ENCODE measurements at places on chromosomes 3 and 15.
A peak's percentile ranks its signal among the peaks of the same experiment; 100 is the strongest.

DNA sequence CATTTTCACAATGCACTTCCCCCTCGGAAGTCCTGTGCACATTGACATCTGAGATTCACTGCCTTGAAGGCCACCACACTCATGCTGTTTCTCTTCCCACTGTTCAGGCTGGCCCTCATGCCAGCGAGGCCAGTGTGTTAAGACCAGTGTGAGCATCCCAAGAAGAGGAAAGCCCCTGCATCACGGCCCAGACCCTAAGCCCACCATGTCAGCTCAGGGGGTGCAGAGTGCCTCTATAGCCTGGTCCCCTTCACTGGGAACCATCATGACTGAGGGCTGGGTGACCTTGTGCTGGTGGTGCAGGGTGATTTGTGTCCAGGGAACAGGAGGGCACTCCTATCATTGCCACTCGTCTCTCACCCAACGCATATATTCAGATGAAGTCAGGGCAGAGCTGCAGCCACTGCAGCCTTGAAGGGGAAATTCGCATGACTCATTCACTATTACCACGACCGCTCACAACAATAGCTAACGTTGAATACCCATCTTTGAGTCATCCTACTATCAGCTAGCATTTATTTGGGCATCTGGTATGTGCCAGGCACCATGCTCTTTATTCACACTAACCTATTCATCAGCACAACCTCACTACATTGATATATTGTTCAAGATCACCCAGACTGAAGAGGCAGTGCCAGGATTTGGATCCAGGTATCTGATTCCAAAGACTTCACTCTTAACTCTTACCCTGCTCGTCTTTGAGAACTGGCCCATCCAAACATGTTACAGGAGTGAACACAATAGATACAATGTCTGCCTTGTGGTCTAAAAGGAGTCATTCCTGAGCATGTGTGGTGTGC, 58.8 kb upstream of the SLC6A11 start:
- no peaks in the 10 kb centered on the region for H3K36me3 ChIP-seq
- no peaks in the 10 kb centered on the region for H3K27me3 ChIP-seq
- H3K4me3 ChIP-seq: no peak overlapping the region
- no peak overlapping the region for H3K27ac ChIP-seq

DNA sequence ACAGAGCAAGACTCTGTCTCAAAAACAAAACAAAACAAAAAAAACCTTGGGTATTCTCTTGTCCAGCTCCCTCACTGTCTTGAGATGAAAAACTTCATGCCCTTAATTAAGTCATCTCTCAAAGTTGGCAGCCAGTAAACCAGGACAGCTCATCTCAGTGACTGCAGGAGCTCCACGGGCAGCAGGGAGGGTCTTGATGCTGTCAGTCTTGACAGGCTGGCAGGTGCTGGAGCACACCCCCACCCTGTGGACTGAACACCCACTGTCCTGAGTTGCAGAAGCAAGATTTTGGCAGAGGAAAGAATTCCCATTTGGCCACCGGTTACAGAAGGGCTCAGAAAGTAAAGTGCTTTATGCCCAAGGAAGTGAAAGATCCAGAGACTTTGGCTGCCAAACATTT, 8.0 kb downstream of the DNAJA4 start:
- DNase-seq: no peak
- no peaks in the 10 kb centered on the region for H3K27me3 ChIP-seq
- no peak overlapping the region for H3K4me3 ChIP-seq
- H3K27ac ChIP-seq: no peak overlapping the region

DNA sequence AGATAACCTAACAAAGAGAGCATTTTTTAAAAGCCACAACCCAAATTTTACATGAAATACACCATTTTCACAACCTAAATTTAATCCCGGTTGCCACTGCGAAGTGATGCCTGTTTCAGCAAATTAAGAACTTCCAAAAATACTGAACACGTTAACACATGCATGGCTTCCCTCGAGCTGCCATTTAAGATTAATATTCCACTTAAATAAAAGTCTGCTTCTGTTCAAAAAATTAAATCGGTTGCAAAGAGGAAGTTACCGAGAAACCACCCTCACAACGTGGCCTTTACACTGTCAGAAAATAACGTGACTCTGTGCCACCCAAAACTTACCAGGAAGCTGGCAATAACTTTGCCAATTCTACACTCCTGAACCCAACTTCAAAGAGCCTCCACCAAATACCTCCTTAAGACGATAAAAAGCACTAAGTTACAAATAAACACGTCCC, 1.2 kb downstream of the TBL1XR1 start:
- H3K27me3 ChIP-seq: peaks cover 2% of the 10 kb centered on the region
- peak overlapping the region; percentile 87 for H3K27ac ChIP-seq

DNA sequence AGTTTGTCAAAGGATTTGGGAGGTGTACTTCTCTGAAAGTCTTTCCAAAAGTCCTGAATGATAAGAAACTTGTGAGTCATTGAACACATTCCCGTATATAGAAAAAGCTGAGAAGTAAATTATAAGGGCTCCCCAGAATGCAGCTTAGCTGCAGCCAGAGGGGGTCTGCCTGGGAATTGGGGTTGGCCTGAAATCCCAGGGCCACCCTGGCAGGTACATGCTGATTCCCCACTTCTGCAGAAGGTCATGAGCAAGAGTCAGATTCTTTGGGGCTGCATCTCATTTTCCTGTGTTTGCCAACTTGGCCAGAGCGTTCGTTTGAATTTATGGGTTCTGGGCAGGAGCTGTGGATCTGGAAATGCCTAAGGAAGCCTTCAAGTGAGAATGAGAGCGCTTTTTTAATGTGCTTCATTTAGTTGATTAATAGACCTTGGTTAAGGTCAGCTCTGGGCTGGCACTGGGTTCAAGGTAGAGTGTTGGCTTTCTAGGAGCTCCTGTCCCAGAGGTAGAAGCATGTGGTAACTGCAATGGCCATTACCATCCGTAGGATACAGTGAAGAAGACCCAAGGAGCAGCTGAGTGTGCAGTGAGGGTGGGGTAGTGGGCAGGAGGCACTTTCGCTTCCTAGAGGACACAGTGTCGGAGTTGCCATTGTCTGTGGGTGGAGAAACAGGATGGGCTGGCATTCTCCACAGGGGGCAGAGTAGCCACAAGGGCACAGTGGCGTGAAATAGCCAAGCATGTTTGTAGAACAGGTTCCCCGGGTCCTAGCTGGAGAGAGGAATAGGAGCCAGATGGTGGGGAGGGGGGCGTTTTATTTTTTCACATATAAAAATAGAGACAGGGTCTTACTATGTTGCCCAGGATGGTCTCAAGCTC, 3.2 kb downstream of the SLC6A6 start:
- H3K27me3 ChIP-seq: no peaks in the 10 kb centered on the region
- peak overlapping the region; percentile 80 for H3K4me3 ChIP-seq
- H3K36me3 ChIP-seq: peaks cover 15% of the 10 kb centered on the region
- peaks cover 51% of the 10 kb centered on the region for H3K4me1 ChIP-seq
- DNase-seq: no peak
- peak overlapping the region; percentile 81 for H3K27ac ChIP-seq

DNA sequence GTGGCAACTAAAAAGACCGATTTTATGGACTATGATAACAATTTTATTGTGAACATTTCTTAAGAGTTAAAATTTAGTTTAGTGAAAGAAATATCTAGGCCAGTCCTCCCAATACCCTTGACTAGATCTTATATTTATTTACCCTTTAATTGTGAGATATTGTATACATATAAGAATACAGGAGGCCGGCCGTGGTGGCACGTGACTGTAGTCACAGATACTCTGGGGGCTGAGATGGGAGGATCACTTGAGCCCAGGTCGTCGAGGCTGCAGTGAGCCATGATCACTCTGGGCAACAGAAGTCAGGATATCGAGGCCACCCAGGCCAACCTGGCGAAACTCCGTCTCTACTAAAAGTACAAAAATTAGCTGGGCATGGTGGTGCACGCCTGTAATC, 756 bp upstream of the RMDN3 start:
- peak overlapping the region; percentile 96 for H3K4me3 ChIP-seq
- H3K27me3 ChIP-seq: no peaks in the 10 kb centered on the region
- peaks cover 36% of the 10 kb centered on the region for H3K4me1 ChIP-seq
- DNase-seq: peak; percentile 70
- no peaks in the 10 kb centered on the region for H3K36me3 ChIP-seq

DNA sequence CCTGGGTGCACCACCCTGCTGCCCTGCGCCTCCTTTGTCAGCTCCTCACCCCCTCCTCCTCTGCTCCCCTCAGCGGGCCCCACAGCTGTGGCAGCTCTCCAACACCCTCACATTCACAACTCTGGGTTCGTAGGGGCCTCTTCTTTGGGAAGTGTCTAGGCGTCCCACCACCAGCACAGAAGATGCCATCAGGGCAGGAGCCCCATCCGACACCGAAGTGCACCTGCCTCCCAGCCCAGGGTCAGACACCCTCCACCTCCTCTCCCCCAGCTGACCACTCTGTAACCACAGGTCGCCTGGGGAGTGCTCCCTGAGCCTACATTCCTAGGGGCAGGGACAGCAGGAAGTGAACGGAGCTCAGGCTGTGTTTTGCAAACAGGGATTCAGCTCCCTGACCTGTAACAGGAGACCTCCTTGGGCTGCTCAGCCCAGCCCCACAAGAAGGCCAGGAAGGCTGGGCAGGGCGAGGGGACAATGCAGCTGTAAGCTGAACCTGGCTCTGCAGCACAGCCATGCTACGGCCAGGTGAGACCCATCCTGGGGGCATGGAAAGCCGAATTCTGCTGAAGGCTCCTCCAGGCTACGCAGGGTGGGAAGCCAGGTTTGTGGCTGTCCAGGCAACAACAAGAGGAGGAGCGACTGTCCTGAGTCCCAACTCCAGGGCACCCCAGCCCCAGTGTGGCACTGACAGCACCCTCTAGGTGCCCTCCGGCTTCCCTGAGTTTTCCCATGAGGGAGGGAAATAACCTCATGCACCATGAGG, 269.0 kb downstream of the GOLGA6L6 start:
- no peaks in the 10 kb centered on the region for H3K4me1 ChIP-seq
- H3K27ac ChIP-seq: no peak overlapping the region
- no peaks in the 10 kb centered on the region for H3K27me3 ChIP-seq
- DNase-seq: no peak

- no peaks in the 10 kb centered on the region for H3K4me1 ChIP-seq
- no peak overlapping the region for H3K4me3 ChIP-seq
- no peak for DNase-seq
- H3K27ac ChIP-seq: no peak overlapping the region
- H3K36me3 ChIP-seq: no peaks in the 10 kb centered on the region
These were observed 202.9 kb upstream of the CADM2 start for GRCh38 chr3:84755860-84756259.

DNA sequence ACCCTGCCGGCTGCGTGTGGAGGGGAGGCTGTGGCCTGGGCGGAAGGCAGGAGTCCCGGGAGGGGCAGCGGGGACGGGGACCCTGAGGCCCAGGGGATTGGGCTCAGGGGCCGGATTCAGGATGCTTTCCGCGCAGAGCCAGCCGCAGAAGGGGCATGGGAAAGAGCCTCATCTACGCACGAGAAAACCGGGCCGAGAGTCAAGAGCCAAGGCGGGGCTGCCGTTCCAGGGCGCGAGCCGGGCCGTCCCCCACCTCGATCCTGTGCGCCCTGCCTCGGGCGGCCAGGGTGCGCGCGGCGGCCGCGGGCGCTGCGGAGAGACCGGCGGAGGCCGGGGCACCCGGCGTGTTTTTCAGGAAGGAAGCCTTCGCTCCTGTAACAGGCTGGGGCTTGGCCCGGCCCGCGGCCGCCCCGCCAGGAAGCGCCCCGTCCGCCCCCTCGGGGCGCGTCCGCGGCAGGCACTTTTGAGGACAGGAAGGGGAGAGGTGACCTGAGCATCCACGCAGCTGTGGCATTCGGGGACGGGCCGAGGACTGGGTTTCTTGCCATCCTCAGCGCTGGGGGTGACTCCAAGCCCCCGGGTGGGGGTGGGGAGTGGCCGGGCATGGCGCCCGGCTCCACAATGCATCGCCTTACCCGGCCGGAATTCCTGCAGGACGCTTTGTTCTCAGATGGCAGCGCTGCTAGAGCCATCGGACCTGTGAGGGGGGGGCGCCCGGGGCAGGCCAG, 62.3 kb upstream of the GATA2 start:
- H3K27me3 ChIP-seq: no peaks in the 10 kb centered on the region
- no peaks in the 10 kb centered on the region for H3K4me1 ChIP-seq
- DNase-seq: no peak
- no peaks in the 10 kb centered on the region for H3K36me3 ChIP-seq
- no peak overlapping the region for H3K4me3 ChIP-seq
- H3K27ac ChIP-seq: no peak overlapping the region

- no peaks in the 10 kb centered on the region for H3K4me1 ChIP-seq
- no peaks in the 10 kb centered on the region for H3K36me3 ChIP-seq
- H3K4me3 ChIP-seq: no peak overlapping the region
- no peak overlapping the region for H3K27ac ChIP-seq
These were observed 8.7 kb upstream of the WNT7A start for GRCh38 chr3:13888576-13888975.

DNA sequence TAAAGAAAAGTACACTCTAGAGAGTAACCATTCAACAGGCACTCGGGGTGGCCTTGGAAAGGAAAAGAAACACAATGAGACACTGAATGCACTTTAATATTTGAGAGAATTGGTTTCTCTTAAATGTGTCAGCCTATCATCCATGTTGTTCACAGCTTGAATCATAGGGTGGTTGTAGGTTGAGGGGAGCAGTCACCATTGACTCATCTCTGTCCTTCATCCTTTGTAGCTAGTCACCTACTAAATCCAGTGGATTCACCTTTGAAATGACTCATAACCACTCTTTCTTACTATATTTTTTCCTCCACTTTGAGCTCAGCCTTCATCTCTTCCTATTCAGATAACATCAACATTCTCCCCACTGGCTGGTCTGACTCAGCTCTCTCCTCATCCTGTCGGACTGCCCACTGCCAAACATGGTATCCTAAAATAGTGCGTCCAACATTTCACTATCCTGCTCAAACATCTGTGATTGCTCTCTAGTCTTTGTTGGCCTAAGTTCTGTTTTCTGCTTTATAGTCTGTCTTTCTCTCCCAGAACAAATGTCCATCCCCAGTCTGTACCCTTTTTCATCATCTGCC, 182.7 kb upstream of the GADL1 start:
- no peaks in the 10 kb centered on the region for H3K4me1 ChIP-seq
- H3K4me3 ChIP-seq: no peak overlapping the region
- no peak overlapping the region for H3K27ac ChIP-seq
- H3K36me3 ChIP-seq: no peaks in the 10 kb centered on the region

DNA sequence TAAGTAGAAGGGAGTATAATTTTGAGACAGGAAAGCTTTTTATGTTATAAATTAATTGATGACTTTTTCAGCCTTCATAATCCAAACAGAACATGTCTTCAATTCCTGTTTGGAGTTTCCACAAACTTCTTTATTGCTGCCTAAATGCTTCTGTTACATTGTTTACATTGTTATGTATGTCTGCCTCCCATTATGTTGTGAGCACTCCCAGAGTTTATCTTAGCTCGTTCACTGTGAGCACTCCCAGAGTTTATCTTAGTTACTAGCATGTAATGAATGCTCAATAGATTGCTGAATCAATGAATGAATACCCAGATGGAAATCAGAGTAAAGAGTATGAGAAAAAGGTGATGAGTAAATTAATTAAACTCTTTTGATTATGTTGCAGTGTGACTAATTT, 1178.0 kb downstream of the ROBO1 start:
- H3K27me3 ChIP-seq: no peaks in the 10 kb centered on the region
- no peaks in the 10 kb centered on the region for H3K4me1 ChIP-seq
- no peaks in the 10 kb centered on the region for H3K36me3 ChIP-seq
- no peak overlapping the region for H3K27ac ChIP-seq
- H3K4me3 ChIP-seq: no peak overlapping the region
